ENCODE measurements at places on chromosomes 4 and X.

DNA sequence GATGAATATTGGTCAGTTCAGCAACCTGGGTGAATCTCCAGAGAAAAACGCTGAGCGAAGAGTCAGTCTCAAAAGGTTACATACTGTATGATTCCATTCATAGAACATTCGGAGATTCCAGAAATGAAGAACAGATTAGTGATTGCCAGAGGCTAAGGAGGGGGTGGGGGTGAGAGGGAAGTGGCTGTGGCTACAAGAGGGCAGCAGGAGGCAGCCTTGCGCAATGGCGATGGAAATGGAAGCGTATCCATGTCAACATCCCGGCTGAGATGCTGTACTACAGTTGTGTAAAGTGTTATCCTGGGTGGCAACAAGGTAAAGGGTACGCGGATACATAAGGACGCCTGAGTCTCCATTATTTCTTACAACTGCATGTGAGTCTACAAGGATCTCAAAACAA lies 18.0 kb downstream of the LYAR start:
- DNase-seq: no peak

- peak; percentile 80 for DNase-seq
Measured at GRCh38 chr4:184472614-184473498, 1.5 kb downstream of the IRF2 start.

DNA sequence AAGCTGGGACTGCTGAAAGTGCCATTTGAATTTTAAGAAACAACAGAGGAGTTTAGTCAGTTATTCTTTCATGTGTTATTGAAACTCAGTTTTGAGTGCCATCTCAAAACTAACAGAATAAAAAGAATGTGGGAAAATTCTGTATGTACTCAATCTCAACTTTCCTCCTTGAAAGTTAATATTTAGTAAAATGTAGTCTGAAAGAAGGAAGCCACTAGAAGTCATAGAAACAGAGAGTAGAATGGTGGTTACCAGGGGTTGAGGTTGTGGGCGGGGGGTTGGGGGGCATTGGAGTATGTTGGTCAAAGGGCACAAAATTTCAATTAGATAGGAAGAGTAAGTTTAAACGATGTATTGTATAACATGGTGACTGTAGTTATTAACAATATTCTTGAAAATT lies 628.3 kb upstream of the MAGEB2 start:
- DNase-seq: no peak

DNA sequence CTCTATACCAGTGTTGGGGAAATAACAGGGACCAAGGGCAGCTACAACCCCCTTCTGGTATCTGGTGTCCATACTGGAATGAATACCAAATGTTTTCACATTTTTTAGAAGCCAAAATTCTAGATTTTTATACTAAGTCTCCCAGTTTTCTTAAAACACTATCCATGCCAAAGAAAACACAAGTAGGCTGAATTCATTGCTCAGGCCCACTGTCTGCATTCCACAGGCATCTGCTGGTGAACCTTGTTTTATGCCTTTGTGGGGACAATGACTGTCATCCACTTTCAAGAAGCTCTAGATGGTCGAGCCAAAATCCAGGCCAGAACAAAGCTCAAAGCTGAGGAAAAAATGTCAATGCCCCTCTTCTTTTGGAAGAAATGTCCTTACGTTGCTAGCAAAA lies 213.4 kb upstream of the RASGEF1B start:
- no peak for DNase-seq

DNA sequence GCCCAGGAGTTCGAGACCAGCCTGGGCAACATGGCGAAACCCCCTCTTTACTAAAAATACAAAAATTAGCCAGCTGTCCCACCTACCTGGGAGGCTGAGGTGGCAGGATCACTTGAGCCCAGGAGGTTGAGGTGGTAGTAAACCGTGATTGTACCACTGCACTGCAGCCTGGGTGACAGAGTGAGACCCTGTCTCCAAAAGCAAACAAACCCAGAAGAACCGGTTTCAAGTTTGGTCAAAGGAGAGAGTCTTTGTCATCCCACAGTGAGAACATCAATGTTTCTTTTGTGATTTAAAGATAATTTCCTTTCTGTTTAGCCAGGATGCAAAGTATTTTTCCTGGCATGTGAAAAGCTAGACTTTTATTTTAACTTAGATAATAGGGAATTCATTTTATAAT lies 26.7 kb downstream of the PDK3 start:
- DNase-seq: no peak

DNA sequence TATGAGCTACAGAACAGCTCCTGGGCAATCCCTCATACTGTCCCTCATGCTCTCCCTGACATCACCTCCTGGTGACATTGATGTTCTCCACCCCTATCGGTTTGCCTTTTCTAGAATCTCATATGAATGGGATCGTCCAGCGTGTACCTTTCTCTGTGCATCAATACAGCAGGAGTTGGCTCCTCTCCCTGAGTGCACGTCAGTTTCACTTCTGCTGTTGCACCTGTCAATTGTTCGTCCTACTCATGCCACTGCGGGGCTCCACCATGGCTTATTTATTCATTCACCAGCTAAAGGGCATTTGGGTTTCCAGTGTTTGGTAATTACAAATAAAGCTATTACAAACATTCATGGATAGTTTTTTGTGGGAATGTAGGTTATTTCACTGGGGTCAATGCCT lies 269.1 kb upstream of the ZFP42 start:
- DNase-seq: no peak

DNA sequence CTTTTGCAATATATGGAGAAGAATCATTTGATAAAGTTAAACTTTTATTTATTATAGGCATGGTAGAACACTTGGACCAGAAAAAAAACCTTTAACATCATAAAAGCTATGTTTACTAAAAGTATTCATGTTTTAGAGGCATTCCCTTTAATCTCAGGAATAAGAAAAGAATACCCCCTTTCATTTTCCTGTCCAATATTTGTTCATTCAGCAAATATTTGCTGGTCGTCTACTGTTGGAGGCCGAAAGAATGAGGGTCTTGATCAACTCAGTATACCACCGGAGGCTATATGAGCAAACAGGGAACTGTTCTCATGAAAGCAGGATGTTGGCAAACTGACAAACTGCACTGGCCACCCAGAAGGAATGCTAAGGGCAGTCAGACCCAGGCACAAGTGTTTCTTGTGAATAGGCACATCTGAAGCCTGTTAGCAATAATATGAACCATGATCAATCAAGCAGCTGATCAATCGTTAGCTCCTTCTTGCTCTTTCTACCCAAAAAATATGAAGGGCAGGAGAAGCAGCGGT lies 480.8 kb upstream of the FAT1 start:
- no peak for DNase-seq

- no peak for DNase-seq
Measured at GRCh38 chrX:44314259-44314734, 29.2 kb downstream of the EFHC2 start.

GRCh38 chrX:31232506-31232905 lies 160.7 kb upstream of the FTHL17 start:
- DNase-seq: no peak

GRCh38 chrX:107324493-107325310 lies 118.3 kb downstream of the DNAAF6 start:
- no peak for DNase-seq

DNA sequence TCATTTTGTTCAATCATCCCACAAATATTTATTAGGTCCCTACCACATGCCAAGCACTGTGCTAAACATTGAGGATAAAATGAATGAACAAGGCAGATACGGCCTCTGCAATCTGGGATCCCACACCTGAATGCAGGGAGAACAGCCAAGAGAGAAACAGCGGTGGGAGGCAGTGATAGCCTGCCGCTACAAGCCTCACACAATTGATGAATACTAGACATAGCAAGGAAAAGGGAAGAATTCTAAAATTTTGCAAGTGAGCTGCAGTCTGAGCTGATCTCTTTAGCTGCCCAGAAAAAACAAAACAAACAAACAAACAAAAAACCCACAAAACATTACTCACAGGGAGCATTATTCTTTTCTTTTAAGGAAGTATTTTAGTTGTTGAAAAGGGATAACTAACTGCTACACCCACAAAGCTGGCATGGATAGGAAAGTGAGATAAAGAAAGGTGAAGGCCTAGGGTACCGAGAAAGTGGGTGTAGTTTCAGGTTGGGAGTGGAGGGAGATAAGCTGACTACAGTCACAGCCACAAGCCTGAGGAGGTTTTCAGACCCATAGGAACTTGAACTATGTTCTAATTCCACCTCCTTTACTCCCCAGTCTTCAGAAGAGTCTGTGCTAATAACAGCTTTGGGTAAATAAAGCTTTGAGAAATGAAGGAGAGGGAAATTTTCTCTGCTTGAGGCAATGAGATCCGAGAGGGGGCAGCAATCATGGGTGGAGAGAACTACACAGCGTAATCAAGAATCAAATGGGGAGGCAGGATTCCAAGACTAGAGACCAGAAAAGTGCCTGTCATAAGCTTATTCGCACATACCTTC lies 85.4 kb downstream of the SH3RF1 start:
- DNase-seq: no peak

GRCh38 chr4:108169664-108170063 lies 932 bp upstream of the LEF1 start:
- DNase-seq: no peak

- DNase-seq: no peak
Measured at GRCh38 chr4:174575436-174575835, 53.1 kb upstream of the HPGD start.

- no peak for DNase-seq
Measured at GRCh38 chr4:31189938-31190337, 469.8 kb downstream of the PCDH7 start.

GRCh38 chrX:68190799-68191198 lies 242.5 kb downstream of the OPHN1 start:
- no peak for DNase-seq

DNA sequence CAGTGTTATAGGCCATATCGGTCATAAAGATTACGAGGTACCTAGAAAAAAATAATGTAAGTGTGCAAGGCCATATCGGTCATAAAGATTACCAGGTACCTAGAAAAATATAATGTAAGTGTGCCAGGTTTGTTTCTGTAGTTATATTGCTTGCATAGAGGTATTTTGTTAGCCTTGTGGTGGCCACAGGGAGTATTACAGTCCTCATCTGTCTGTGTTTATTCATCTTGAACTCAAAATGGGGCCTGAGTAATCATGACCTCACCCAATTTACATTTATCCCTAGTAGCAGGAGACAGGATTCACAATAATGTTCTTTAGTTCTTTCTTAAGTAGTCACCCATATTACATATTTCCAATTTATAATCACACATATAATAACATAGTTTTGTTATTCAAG lies 459.7 kb downstream of the MID1IP1 start:
- no peak for DNase-seq

DNA sequence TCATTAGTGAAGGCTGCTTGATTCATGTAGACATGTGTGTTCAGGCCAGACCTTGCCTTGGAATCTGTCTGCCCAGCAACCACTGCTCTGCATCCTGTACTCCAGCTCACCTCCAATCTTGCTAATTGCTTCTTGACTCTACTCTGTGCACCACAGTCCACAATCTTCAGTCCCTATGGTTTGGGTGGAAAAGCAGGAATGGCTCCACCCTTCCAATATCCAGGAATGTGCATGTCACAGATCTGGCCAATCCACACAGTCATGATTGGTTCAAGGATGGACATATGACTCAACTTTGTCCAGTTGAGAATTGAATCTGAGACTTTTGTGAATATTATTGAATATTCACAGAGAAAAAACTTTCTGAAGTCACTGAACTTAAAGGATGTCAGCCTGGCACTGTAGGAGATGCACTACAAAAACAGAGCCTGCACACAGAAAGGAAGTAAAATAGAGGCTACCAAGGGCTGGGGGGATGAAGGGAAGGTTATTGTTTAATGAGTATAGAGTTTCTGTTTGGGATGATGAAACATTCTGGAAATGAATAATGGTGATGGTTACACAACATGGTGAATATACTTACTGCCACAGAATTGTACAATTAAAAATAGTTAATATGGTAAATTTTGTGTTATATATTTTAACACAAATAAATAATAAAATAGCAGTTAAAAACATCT lies 161.3 kb upstream of the USP38 start:
- DNase-seq: no peak

DNA sequence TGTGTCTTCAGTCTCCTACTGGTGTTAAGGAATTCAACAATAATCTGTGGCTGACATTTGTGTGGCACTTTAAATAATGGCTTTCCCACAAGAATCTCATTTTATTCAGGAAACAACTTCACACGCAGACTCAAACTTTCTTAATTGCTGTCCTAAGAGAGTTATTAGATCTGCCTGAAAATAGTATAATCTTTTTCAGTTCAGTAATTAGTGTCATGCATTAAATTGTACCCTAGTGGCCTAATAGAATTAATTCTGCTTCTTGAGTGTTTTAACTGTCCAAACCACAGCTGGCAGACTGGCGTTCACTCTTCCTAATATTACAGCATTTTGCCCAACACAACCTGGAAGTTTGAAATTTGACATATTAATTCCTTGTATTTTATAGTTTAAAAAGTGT lies 107.1 kb downstream of the GRIA2 start:
- DNase-seq: no peak

- DNase-seq: no peak
Measured at GRCh38 chrX:152942077-152942442, 44.2 kb downstream of the ZNF185 start.

GRCh38 chrX:18294893-18295292 lies 59.6 kb downstream of the SCML2 start:
- no peak for DNase-seq

GRCh38 chrX:12405306-12405705 lies 267.0 kb downstream of the FRMPD4 start:
- DNase-seq: no peak

DNA sequence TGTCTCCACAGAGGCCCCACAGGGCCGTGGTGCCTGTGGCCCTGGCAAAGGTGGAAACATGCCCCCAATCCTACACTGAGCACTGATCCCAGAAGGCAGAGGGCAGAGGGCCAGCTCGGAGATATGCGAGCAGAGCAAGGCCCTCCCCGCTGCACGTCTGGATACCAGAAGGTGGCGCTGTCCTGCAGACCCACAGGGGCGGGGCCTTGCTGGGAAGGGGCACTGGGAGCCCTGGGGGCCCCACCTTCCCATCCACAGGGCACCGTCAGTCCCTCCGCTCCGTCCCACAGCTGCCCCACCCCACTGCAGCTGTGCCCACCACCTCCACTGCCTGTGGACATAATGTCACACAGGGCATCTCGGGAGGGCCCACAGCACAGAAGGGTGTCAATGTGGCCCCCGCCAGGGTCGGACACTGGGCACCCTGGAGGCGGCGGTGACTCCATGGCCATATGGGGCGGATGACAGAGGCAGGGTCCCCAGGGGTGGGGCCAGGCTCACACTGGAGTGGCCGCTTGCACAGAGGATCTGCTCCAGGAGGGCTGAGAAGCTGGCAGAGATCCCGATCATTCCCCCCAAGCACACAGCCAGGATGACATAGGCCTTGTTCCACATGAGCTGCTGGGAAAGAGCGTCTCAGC lies 4.8 kb downstream of the SLC49A3 start:
- DNase-seq: peak; percentile 52

- no peak for DNase-seq
Measured at GRCh38 chr4:182922501-182923284, 5.5 kb upstream of the DCTD start.

- DNase-seq: no peak
Measured at GRCh38 chrX:18426004-18426320, 554 bp downstream of the CDKL5 start.

- DNase-seq: no peak
Measured at GRCh38 chrX:136166221-136166855, 19.0 kb downstream of the FHL1 start.

GRCh38 chrX:132710656-132711155 lies 221.9 kb upstream of the MBNL3 start:
- DNase-seq: no peak
